ENCODE measurements at places on chromosomes 13 and 19. TPM values are rescaled to one million over a fixed set of nuclear protein-coding genes. Genes with fewer than 3 reads are reported as not detected.

- DNase-seq, result no peak
Observed at GRCh38 chr13:41699759-41700158, 242.4 kb downstream of the RGCC start.

SMIM24 gene
- total RNA-seq, result 0.40 TPM

NPAS1 gene
- total RNA-seq, result 1.0 TPM

EBI3 gene
- 0.11 TPM for total RNA-seq

- DNase-seq, result no peak
Observed at GRCh38 chr19:32200312-32201038, 144.9 kb upstream of the ZNF507 start.

Data from LHCN-M2 (cell line).